ENCODE measurements at places on chromosomes 5 and 9. TPM values are rescaled to one million over a fixed set of nuclear protein-coding genes. Genes with fewer than 3 reads are reported as not detected.
A peak's percentile ranks its signal among the peaks of the same experiment; 100 is the strongest.

The TCF7 gene
- 11.3 TPM for total RNA-seq

The DPH7 gene
- 40.3 TPM for total RNA-seq

The BAAT gene
- 0.17 TPM for total RNA-seq

The SLC34A1 gene
- not detected for total RNA-seq

The LVRN gene
- total RNA-seq = 0.13 TPM

The CEL gene
- 10.4 TPM for total RNA-seq

The FAM81B gene
- not detected for total RNA-seq

The SPINK6 gene
- total RNA-seq = not detected

The PTGES2 gene
- total RNA-seq = 98.4 TPM

DNA sequence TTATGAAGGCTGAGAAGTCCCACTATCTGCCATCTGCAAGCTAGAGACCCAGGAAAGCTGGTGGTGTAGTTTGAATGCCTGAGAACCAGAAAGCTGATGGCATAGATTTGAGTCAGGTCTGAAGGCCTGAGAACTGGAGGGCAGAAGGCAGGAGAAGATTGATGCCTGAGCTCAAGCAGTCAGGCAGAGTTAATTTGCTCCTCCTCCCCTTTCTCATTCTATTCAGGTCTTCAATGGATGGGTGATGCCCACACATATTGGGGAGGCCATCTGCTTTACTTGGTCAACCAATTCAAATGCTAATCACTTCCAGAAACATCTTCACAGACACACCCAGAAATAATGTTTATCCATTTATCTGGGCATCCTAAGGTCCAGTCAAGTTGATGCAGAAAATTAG lies 87.6 kb upstream of the CPLX2 start:
- DNase-seq = no peak

DNA sequence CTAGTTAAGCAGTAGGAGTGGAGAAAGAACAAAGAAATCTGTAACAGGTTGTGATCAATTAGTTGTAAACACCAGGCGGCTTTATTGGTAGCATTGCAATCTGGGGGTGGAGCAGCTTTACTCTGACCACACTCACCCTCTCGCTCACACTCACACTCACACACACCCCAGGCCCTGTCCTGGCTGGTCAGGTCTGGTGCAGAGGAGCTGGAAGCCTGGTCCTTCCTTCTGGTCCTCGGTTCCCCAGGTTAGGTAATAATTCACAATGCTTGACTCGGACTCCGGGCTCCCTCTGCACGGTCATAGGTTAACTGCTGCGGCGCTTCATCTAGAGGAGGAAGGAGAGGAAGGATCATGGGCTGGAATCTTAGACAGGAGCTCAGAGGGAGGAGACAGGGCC lies 1.6 kb downstream of the CCL19 start:
- DNase-seq = no peak

GRCh38 chr5:94249430-94249829 lies 369.0 kb downstream of the KIAA0825 start:
- no peak for DNase-seq

GRCh38 chr5:179260324-179261070 lies 84.8 kb downstream of the ADAMTS2 start:
- DNase-seq = peak; percentile 8

- DNase-seq = no peak
Observed at GRCh38 chr9:11269036-11269435, 656.2 kb upstream of the PTPRD start.

- DNase-seq = no peak
Observed at GRCh38 chr5:151097820-151098767, 17.3 kb upstream of the TNIP1 start.

DNA sequence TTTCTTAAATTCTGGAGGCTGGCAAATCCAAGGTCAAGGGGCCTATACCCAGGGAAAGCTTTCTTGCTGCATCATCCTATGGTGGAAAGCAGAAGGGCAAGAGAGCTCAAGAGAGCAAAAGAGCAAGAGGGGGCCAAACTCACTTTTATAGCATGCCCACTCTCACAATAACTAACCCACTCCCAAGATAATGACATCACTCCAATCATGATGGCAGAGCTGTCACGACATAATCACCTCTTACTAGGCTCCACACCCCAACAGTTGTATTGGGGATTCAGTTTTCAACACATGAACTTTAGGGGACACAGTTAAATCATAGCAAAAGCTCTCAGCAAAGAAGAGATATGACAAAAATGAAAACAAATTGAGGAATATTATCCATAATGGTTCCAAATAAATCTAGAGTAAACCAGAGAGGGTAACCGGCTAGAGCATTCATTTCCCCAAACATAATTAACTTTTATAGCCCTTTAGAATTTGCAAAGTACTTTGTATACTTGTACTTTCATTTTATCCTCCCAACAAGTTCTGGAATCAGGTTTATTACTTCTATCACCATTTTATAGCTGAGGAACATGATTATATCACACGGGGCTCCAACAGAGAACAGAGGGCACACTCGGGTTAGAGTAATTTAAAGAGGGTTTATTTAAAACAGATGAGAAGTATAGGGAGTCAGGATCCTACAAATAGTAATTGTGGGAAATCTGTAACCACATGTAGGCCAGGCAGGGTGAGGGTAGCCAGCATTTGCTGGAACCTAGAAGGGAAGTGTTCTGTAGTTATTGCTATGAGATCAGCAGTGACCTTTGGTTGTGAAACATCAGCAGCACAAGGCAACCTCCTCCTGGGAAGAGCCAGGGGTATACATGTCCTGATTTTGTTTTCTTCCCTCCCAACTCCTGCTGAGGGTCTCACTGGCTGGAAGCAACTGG lies 7.2 kb upstream of the TARS1 start:
- DNase-seq = no peak

GRCh38 chr9:18504707-18505106 lies 30.8 kb downstream of the ADAMTSL1 start:
- DNase-seq = peak; percentile 80

- no peak for DNase-seq
Observed at GRCh38 chr5:14062178-14062577, 81.0 kb upstream of the TRIO start.

GRCh38 chr9:31347082-31347617 lies 1037.3 kb upstream of the ACO1 start:
- DNase-seq = no peak

DNA sequence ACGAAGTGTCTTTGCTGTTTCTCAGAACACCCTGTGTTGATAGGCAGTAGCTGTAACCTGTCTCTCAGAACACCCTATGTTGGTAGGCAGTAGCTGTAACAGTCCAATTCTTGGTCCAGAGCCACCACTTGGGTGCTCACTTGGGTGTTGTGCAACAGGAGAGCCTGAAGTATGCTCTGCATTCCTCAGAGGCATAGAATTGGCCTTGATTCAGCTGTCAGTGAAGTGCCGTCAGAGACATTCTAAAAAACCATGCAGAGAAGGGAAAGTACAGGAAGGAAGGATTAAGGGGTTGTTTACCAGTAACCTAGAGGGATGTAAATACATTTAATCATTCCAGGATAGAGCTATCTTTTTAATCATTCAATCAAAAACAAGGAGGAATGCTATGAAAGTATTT lies 231.2 kb downstream of the ARRDC3 start:
- no peak for DNase-seq

DNA sequence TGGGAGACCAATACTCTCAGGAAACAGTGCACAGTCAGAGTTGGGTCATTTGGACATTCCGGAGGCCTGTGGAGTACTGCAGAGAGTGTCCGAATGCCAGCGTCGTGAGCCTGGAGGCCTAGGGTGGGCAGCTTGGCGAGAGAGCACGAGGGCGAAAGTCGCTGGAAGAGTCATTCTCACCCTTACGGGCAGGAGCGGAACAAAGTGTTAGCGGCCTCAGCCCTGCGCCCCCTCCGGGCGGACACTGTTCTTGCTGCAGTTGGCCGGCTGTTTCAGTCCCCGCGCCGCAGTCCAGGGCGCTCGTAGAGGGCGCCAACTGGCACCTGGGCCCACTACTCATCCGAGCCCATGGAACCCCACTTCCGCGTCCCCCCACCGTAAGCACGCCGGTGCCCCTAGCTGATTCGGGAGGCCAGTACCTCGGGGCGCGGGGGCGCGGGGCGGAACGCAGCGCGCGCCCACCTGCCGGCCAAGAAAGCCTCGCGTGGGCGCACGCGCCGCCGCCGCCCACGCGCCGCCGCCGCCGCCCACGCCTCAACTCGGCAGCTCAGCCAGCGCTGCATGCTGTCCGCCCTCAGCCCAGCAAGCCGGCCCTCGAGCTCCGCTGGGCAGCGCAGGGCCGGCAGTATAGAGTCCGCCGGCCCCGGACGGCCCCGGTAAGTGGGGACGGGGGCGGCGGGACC lies 99.7 kb upstream of the CCL21 start:
- peak; percentile 83 for DNase-seq

DNA sequence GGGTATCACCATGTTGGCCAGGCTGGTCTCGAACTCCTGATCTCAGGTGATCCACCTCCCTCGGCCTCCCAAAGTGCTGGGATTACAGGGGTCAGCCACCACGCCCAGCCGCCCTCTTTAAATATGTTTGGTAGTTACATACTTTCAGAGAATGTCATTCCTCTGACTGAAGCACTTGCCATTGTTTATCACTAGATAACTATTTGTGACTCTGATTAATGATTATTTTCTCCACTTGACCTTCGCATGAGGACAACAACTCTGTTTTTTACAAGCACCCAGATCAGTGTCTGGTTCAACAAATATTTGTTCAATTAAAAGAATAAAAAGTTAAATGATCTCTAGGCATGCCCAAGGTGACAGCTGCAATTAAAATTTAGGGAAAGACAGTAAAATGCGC lies 56.2 kb downstream of the CLINT1 start:
- no peak for DNase-seq

- no peak for DNase-seq
Observed at GRCh38 chr5:117266280-117266679, 691.7 kb upstream of the SEMA6A start.

DNA sequence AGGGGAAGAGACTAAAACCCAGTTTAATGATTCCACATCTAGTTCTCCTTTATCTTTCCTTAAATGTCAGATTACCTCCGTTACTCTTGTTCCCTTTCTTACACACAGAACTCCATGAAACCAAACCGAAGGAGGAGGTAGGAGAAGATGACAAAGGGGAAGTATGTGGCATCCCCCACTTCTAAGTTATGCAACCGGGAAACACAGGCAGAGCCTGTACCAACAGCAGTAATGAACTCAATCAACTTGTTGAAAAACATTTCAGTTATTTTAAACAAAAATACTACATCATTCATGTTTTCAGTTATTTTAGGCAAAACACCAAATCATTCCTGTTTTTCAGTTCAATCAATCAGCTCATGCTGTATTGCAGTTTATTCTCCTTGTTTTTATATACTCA lies 101.8 kb downstream of the PCSK1 start:
- DNase-seq = no peak

- DNase-seq = no peak
Observed at GRCh38 chr5:163658702-163659567, 153.5 kb downstream of the MAT2B start.

- peak; percentile 77 for DNase-seq
Observed at GRCh38 chr5:127313847-127314473, 23.4 kb downstream of the MEGF10 start.

DNA sequence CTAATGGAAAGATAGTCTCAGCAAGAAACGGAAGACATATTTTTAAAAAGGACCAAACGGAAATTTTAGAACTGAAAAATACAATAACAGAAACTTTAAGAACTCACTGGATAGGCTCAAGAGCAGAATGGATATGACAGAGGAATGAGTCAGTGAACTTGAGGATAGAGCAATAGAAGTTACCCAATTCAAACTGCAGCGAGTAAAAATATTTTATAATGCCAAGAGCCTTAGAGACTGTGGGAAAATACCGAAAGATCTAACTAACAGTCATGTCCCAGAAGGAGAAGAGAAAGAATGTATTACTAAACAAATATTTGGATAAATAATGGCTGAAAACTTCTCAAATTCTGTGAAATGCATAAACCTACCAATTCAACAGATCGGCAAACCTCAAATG lies 40.8 kb downstream of the ADAMTS2 start:
- no peak for DNase-seq

GRCh38 chr5:67182301-67182790 lies 14.3 kb downstream of the CD180 start:
- DNase-seq = peak; percentile 36

GRCh38 chr5:18281947-18282581 lies 647.8 kb downstream of the TAF11L14 start:
- DNase-seq = no peak

- DNase-seq = no peak
Observed at GRCh38 chr9:107540164-107540561, 50.6 kb upstream of the KLF4 start.
